Stimulated activated CD4-positive, alpha-beta T cell treated with anti-CD3 and anti-CD28 coated beads, Interleukin-1b, Interleukin-23, amount 100 ng/mL, for 4 hours (primary cell): ENCODE measurements at places on chromosomes 2 and 18.

DNA sequence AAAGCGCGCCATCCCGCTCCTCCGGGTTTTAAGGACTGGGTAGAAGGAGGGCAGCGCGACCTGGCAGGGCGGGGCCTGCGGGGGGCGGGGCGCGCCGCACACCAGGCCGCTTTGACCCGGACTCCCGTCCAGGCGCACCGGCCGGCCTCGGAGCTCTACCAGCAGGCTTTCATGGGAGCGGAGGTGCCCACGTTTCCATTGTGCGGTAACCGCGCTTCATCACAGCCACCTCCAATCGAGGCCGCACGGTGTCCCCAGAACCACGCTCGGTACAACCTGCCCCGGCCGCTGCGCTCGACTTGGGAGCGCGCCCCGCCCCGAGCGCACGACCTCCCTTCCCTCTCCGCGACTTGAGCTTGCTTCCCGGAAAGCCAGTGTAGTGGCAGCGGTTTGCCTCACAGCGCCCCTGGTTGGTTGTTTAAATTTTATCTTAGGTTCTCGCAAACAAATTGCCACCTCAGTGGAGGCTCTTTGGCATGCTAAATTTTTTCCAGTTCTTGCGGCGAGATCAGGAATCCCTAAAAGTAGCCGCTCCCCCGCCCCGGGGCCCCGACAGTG, 280 bp upstream of the CYP1B1 start:
- no peak for DNase-seq

DNA sequence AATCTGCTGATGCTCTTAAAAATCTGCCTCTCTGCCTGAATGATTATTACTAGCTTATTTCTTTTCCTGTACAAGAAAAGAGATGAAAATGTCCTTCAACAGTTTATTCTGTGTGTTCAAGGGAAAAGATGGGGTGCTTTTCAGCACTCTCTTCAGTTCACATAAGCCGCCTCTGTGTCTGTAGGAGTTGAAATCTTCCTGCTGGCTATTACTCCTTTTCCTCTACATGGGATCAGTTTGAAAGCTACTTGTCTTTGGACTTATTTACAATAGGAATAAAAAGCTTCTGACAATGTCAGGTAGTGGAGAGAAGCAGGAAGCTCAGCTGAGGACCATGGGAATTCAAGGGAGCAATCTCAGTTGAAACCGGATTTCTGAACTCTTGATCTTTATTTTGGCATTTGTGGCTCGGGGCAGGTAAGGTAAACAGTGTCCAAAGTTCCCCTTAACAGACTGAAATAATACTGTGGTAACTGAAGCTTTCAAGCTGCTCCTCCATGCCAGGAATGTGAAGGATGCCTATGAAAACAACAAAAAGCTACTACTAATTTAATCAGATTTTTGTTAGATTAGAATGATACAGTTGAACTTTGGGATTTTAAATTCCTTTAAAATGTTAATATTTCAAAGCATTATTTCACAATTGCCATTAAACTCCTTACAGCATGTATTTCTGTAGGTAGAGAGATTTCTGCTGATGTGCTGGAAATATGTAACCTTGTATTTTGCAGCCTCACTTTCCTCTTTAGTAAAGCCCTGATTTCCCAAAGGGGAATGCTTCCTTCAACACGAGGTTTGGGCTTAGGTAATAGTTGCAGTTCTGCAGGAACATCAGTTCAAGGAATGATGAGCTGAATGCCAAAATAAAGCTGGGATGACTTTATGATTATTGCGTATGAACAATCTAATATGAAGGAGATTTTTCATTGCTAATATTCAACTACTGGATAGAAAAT, 43.6 kb downstream of the MAPRE2 start:
- no peak for DNase-seq

GRCh38 chr18:59268721-59269562, 4.3 kb downstream of the RAX start:
- DNase-seq, result no peak

DNA sequence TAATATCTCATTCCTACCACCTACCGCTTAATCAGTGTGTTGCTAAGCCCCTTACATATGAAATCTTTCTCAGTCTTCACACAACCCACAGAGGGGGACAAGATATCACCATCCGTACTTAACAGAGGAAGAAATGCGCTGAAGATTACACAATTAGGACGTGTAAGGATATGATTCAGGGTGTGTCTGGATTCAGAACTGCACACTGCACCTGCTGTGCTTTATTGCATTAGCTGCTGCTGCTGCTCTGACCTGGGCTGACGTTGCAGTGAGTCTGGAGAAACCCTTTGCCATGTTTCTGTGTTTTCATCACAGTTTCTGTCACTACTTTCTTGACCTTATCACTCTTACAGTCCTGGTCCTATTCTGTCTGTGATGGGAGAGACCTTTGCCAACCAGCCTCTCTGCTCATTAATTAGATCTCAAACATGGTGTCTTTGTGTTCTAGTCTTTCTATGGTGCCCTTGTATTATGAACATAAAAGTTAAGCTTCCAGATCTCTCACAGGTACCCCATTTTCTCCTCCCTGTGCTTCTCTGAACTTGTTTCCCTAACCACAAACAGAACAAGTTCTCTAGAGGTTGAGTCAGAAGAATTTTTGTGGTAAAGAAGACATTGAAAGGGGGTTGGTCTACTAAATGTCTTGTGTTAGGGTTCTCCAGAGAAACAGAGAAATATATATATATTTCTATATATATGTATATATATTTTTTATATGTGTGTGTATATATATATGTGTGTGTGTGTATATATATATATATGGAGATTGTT, 92.9 kb upstream of the CYP1B1 start:
- DNase-seq, result no peak

DNA sequence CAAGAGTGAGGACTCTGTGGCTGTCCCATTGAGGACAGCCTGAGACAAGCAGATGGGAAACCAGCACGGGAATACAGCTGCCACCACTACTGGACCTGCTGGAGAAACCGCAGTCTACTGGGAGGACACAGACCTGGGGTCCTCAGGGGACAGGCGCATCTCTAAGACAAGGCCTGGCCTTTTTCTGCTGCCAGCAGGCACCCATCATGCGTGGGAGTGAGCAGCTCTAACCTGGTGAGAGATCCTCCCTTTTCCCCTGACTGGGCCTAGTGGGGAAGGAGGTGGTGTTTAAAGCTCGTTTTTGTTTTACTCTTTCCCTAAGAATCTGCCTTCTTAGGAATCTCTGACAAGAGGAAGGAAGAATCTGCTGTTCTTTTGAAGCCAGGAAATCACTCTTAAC, 36.6 kb downstream of the CYRIA start:
- no peak for DNase-seq

DNA sequence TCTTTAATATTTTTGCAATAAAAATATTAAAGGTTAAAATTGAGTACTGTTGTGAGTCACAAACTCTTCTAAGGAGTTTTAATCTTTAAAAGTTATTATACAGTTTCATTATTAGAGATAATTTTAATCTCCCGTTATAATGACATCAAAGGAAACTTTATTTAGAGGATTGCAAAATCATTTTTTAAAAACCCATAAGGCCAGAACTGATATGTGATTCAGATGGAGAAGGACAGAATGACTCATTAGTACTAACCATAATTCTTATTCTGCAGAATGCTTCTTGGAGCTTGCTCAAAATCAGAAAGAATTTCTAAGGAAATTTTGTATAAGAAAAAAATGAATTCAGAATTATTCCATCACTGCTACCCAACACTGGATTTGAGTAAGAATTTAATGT, 12.5 kb upstream of the HNRNPLL start:
- DNase-seq, result no peak

DNA sequence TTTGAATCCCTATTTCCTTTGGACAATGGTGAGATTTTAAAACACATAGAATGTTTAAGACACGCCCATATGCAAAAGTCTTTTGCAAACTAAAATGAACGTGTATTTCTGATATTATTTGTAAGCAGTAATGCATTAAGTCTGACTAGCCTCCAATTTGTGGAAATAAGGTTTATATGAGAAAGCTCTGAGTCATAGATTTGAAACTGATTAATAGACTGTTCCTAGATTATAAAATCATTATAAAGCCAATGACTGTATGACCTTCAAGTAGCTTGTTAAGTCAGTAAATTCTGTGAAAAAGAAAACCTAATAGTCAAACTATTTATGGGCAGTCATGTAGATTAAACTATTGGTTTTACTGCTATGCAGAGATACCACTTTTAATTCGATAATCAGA, 12.8 kb upstream of the EFEMP1 start:
- DNase-seq, result no peak

DNA sequence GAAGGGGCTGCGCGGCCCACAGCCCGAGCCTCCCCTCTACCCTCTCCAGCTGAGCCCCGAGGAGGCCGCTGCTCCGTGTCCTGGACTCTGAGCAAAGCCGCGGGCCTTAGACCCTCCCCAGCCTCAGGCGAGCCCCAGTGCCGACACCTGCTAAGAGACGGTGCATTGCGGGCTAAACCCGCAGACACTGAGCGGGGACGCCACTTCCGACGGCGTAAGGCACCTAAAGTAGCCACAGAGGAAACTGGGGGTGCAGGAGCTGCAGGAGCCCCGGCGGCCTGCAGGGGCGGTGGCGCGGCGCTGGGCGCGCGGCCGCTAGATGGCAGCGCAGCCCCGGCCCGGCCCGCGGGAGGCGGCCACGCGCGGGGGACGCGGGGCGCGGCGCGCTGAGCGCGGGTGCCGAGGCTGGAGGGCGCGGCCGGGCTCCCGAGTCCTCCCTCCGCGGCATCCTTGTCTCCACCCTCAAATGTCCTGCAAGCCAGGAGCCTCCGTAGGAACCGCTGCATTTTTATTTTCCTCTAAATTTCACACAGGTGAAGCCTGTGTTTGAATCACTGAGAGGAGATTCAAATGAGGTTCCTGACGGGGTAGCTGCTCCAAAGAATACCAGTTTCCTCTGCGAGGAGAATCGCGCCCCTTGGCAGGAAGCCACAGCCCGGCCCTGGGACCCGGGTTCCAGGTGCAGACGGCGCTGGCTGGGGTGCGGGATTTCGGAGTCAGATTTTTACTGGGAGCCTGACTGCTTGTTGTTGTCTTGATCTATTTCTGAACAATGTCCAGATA, 650.5 kb downstream of the GALR1 start:
- DNase-seq, result peak; percentile 33

GRCh38 chr18:30280861-30281470, 761.6 kb downstream of the DSC3 start:
- DNase-seq, result no peak

DNA sequence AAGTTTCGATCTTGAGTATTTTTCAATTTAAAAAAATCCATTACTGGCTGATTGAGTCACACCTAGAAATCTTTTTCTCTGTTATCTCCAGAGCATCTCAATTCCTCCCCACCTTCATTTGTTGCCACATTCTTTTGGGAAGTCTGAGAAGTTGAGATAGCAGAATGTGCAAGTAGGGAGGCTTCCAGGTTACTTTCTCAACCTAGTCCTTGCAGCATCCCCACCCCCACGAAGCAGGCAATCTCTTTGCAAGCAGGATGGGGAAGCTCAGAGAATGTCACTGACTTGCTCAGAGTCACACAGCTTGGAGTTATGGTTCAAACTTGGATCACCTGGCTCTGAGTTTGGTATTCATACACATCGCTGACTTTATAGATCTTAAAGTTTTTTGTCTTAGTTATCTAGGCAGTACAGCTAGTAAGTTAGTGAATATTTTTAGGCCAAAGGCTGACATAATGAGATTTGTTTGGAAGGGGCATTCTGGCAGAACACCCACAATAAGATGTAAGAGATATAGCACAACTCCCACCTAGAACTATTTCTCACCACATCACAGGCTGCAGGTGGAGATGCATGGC, 25.9 kb upstream of the LCLAT1 start:
- no peak for DNase-seq

GRCh38 chr2:239209783-239210182, 191.0 kb downstream of the HDAC4 start:
- no peak for DNase-seq

- DNase-seq, result no peak
These were observed 232.2 kb downstream of the MYCN start for GRCh38 chr2:16172324-16173175.

GRCh38 chr2:58890865-58891525, 649.9 kb upstream of the FANCL start:
- DNase-seq, result no peak

GRCh38 chr18:48983793-48984437, 33.1 kb upstream of the SMAD7 start:
- DNase-seq, result no peak

GRCh38 chr18:32301976-32302743, 112.3 kb downstream of the MEP1B start:
- DNase-seq, result no peak

DNA sequence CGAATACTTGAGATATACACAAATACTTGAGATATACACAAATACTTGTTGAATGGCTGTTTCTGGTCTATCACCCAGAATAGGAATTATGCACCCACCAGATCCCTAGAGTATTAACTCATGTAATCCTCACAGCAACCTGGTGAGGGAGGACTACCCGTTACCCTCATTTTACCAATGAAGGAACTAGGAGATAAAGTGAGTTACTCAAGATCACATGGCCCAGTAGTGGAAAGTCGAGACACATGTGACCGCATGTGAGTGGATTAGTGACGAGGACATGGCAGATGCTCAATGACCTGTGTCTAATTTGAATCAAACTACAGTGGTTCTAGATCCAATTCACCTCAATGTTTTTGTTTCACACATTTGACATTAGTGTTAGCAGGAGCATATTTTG, 2.4 kb downstream of the MOGAT1 start:
- no peak for DNase-seq

DNA sequence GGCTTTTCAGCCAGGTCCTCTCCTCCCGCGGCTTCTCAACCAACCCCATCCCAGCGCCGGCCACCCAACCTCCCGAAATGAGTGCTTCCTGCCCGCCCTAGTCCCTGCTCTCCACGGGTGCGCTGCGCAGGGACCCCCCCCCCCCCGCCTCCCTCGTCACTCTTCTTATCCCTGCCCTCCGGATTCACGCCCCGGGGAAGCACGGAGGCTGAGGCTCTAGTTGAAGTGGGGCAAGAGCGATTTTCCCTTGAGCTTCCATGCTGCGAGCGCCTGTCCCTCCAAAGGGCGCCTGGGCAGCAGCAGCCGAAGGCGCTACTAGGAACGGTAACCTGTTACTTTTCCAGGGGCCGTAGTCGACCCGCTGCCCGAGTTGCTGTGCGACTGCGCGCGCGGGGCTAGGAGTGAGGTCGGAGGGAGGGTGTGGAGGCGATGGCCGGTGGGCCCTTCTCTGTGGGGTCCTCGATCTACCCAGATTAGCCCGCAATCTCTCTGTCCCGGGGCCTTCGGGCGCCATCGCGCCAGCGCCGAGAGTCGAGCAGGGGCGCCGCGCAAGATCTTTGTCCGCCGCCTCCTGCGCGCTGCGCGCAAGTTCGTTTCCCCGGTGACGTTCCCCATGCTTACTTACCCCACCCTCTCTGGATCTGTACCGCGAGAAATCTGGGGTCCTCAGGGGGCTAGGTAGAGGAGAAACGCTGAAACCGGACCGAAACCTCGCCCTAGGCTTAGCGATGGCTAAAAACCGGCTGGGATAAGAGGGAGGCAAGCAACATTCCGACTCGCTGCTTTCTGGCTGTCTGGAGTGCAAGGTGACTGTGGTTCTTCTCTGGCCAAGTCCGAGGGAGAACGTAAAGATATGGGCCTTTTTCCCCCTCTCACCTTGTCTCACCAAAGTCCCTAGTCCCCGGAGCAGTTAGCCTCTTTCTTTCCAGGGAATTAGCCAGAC, 677 bp downstream of the GAD1 start:
- DNase-seq, result no peak

- no peak for DNase-seq
These were observed 230.7 kb upstream of the CCDC68 start for GRCh38 chr18:55189972-55190371.

GRCh38 chr2:98759827-98760625, 29.1 kb upstream of the MGAT4A start:
- no peak for DNase-seq
